ENCODE measurements at places on chromosomes 11 and 22.

DNA sequence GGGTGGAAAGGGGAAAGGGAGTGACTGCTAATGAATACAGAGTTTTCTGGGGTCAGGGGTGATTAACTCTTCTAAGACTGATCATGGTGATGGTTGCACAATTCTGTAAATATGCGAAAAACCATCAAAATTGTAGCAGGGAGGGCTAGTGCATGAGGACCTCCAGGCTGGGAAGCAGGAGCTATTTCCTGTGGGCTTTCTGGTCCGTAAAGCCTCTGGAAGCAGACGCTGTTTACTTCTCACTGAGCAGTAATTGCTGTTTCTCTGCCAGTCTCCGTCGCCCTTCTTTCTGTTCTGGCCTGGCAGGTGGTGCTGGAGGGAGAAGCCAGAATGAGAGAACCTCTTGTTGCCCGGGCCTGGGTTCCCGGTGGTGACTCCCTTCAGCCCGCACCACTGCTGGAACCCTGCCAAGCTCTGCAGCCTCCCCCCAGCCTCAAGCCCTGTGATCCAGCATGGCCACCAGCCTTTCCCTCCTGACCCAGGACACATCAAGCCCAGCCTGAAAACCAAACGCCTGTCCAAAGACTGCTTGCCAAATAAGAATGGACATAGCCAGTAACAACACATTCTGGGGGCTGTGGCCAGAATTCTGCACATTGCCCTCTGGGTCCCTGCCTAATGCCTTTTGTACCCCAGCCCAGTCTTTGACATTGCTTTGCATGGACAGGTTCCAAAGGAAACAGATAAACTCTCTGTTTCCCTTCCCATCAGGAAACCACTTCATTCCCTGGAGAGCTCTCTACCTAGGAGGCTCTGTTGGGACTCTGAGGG, 201.0 kb upstream of the NAV2 start:
- no peak for DNase-seq

- DNase-seq, result no peak
Observed at GRCh38 chr11:24496736-24497725, at the start of gene LUZP2. TSS of gene LUZP2 (plus strand) at chr11:24497053.

DNA sequence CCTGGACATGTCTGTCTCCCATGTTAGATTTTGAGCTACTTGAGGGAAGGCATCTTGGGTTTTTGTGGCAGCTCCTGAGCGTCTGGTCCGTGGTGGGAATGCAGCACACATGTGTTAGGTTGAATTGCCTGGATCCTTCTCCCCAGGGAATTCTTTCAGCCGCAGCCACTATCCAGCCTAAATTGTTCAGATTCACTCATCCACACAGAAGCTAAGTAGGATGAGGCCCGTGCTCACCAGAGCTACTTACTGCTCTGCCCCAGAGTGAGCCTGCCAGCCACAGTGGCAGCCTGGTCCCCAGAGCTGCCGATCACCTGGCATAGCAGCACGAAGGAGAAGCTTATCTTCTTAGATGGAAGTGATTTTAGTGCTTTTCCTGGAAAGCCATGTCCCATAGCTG, 34.4 kb upstream of the SORL1-AS1 start:
- no peak for DNase-seq

- DNase-seq, result no peak
Observed at GRCh38 chr11:2940921-2941821, 12.0 kb upstream of the PHLDA2 start.

DNA sequence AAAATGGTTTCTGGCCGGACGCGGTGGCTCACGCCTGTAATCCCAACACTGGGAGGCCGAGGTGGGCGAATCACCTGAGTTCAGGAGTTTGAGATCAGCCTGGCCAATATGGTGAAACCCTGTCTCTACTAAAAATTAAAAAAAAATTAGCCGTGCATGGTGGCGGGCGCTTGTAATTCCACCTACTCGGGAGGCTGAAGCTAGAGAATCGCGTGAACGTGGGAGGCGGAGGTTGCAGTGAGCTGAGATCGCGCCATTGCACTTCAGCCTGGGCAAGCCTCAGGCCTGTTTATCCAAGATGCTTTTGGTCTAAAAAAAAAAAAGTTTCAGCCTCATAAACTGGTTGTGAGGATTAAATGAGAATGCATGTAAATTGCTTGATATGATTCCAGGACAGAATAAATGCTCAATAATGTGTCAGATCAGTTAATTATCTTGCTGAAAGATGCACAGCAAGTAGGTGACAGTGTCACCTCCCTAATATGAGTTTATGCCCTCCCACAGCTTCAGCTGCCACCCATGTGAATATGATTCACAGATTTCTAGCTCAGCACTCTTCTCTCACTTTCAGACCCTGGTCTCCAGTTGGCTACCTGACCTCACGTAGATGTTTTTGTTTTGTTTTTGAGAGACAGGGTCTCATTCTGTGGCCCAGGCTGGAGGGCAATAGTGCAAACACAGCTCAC, 1.1 kb upstream of the ALG8 start:
- DNase-seq, result no peak

- no peak for DNase-seq
Observed at GRCh38 chr11:7582338-7582985, 68.7 kb downstream of the PPFIBP2 start.

- DNase-seq, result no peak
Observed at GRCh38 chr11:130118165-130118564, 41.4 kb upstream of the ST14 start.

GRCh38 chr11:39205236-39205995, 2254.0 kb downstream of the LRRC4C start:
- no peak for DNase-seq

- DNase-seq, result no peak
Observed at GRCh38 chr11:8721609-8722500, 39.3 kb downstream of the RPL27A start.

GRCh38 chr11:125180413-125181305, 16.1 kb downstream of the PKNOX2 start:
- DNase-seq, result no peak

DNA sequence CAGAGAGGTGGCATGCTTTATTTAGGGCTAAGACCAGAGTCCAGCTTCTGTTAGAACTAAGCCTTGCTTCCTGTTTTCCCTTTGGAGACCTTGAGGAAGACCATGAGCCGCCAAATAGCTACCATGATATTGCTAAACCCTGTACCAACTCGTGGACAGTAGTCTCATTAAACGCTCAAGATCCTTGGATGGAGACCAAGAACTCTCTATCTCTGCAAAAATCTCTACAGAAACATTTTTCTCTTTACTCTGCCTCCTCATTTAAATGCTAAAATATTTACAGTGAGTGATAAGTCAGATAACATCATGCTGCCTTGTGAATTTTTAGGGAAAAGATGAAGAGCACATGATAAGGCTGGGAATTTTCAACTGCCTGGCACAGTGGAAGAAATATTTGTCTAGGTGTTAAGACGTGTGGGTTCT, 197.8 kb downstream of the MAML2 start:
- no peak for DNase-seq

GRCh38 chr11:5923794-5924193, 18.3 kb upstream of the OR56A3 start:
- DNase-seq, result no peak
